Hypothalamus (tissue), 51 donors: ENCODE measurements at places on chromosomes 6 and 20.

- DNase-seq, result no peak
Observed at GRCh38 chr20:58160451-58161061, 67.9 kb downstream of the ANKRD60 start.

DNA sequence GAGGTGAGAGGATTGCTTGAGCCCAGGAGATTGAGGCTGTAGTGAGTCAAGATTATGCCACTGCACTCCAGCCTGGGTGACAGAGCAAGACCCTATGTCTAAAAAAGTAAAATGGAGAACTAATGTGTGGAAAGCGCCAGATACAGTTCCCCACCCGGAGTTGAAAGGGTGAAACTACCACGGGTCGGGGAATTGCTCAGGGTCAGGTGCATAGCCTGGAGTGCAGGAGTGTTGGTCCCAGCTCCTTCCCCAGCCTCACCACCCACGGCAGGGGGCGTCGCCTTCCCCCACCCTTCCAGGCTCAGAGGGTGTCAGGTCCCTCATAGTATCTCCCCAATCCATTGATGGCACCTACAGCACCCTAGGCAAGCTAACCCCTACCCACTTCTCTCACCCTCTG is 26.1 kb downstream of the C20orf203 start:
- DNase-seq, result no peak

- DNase-seq, result no peak
Observed at GRCh38 chr6:142443532-142443931, 141.7 kb downstream of the ADGRG6 start.

- DNase-seq, result no peak
Observed at GRCh38 chr20:34108616-34109174, 3.3 kb downstream of the EIF2S2 start.

GRCh38 chr6:89145091-89145955 is 532 bp upstream of the PM20D2 start:
- DNase-seq, result no peak
